ENCODE measurements at places on chromosomes 1 and 21. TPM values are rescaled to one million over a fixed set of nuclear protein-coding genes. Genes with fewer than 3 reads are reported as not detected.

GRCh38 chr21:42083361-42083690, 12.2 kb downstream of the UMODL1 start:
- H3K4me3 ChIP-seq, result no peak overlapping the region
- no peak overlapping the region for H3K27ac ChIP-seq
- H3K27me3 ChIP-seq, result peaks cover 15% of the 10 kb centered on the region
- H3K36me3 ChIP-seq, result no peaks in the 10 kb centered on the region

DNA sequence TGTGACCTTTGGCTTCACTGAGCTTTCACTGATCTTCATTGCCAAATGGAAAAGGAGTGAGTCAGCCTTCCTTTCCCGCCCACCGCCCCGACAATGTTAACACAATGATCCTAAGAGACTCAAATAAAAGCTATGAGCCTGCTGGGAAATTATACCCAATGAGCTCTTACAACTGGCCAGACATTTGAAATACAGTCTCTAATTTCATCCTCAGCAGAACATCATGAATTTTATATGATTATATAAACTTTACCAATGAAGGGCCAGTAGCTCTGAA, 252.5 kb downstream of the SIPA1L2 start:
- H3K4me3 ChIP-seq, result no peak overlapping the region
- H3K27ac ChIP-seq, result no peak overlapping the region
- no peak for DNase-seq
- no peaks in the 10 kb centered on the region for H3K36me3 ChIP-seq

GRCh38 chr1:116434849-116435248, 61.8 kb downstream of the ATP1A1 start:
- DNase-seq, result no peak
- H3K27me3 ChIP-seq, result no peaks in the 10 kb centered on the region
- H3K36me3 ChIP-seq, result no peaks in the 10 kb centered on the region
- H3K4me1 ChIP-seq, result peaks cover 38% of the 10 kb centered on the region

Gene SYT11
- 1.0 TPM for total RNA-seq

DNA sequence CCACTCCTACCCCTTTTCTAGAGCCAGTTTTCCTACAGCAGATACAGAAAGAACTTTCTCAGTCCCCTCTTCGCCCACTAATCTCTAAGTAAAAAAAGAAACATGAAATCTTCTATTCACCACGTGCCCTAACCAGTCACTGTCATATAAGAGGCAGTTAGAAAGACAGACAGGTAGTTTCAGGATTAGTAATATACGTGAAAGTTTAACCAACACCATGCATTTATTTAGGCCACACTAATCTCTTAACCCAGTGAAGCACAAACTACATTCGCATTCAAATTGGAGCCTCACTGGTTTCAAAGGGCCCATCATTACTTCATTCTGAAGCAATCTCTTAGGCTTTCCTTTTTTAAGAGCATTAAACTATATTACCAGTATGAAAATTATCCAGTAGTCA, 10.1 kb downstream of the GPATCH2 start:
- DNase-seq, result no peak
- no peak overlapping the region for H3K4me3 ChIP-seq
- no peaks in the 10 kb centered on the region for H3K27me3 ChIP-seq
- H3K27ac ChIP-seq, result no peak overlapping the region
- peaks cover 10% of the 10 kb centered on the region for H3K4me1 ChIP-seq

DNA sequence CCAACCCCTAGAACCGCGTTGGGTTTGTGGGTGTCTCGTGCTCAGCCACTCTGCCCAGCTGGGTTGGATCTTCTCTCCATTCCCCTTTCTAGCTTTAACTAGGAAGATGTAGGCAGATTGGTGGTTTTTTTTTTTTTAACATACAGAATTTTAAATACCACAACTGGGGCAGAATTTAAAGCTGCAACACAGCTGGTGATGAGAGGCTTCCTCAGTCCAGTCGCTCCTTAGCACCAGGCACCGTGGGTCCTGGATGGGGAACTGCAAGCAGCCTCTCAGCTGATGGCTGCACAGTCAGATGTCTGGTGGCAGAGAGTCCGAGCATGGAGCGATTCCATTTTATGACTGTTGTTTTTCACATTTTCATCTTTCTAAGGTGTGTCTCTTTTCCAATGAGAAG, 18.7 kb downstream of the TFF3 start:
- H3K4me1 ChIP-seq, result no peaks in the 10 kb centered on the region
- H3K27me3 ChIP-seq, result peaks cover 9% of the 10 kb centered on the region
- DNase-seq, result no peak
- no peak overlapping the region for H3K27ac ChIP-seq
- no peak overlapping the region for H3K4me3 ChIP-seq

Gene AMY2B
- 9.4 TPM for total RNA-seq

- H3K27me3 ChIP-seq, result no peaks in the 10 kb centered on the region
- DNase-seq, result no peak
- H3K27ac ChIP-seq, result no peak overlapping the region
- no peak overlapping the region for H3K4me3 ChIP-seq
- H3K36me3 ChIP-seq, result no peaks in the 10 kb centered on the region
These were observed 88.1 kb upstream of the CACYBP start for GRCh38 chr1:174911606-174912005.

GRCh38 chr1:77281491-77282186, at the start of gene AK5:
TSS of gene AK5 (plus strand) at chr1:77282019. CDS start at chr1:77282314, 295 bp downstream.
- H3K4me1 ChIP-seq, result no peaks in the 10 kb centered on the region
- H3K4me3 ChIP-seq, result peak within 1 kb of the TSS; percentile 62
- peaks cover 30% of the 10 kb centered on the region for H3K27me3 ChIP-seq
- H3K27ac ChIP-seq, result no peak within 1 kb of the TSS

DNA sequence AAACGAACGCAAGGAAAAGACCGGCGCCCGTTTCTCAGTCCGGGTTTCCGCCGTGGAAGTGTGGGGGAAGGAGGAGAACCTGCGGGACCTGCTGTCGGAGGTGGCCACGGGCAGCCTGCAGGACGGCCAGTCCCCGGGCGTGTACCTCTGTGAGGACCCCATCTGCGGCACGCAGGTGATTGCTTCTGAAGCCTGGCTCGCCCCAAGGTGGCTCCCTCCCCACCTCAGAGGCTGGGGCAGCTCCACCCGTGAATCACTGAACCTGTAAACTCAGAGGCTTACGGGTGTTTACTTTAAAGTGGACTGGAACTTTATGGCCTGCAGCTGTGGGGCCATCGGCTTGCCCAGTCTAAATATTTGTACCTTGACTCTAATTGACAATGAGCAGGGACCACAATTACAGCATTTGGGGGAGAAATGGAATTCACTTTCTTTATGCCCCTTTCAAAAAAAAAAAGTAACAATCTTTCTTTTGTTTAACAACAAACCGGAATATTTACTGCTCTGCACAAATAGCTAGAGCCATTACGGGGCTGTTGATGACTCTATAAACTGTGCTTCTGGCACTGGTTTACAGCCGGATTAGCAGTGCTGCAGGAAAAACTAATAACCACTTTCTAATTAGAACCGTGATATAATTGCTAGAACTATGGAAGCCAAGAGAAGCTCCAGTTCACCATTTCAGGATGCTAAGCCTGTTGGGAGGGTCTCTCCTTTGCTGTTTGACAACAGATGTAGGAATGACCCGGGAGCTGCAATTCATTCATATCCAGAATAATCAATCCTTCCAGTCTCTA, 454.8 kb downstream of the KIF26B start:
- no peaks in the 10 kb centered on the region for H3K36me3 ChIP-seq
- H3K27me3 ChIP-seq, result no peaks in the 10 kb centered on the region
- no peak overlapping the region for H3K27ac ChIP-seq
- H3K4me3 ChIP-seq, result no peak overlapping the region
- DNase-seq, result no peak
- no peaks in the 10 kb centered on the region for H3K4me1 ChIP-seq

Gene LHX8
- not detected for total RNA-seq

DNA sequence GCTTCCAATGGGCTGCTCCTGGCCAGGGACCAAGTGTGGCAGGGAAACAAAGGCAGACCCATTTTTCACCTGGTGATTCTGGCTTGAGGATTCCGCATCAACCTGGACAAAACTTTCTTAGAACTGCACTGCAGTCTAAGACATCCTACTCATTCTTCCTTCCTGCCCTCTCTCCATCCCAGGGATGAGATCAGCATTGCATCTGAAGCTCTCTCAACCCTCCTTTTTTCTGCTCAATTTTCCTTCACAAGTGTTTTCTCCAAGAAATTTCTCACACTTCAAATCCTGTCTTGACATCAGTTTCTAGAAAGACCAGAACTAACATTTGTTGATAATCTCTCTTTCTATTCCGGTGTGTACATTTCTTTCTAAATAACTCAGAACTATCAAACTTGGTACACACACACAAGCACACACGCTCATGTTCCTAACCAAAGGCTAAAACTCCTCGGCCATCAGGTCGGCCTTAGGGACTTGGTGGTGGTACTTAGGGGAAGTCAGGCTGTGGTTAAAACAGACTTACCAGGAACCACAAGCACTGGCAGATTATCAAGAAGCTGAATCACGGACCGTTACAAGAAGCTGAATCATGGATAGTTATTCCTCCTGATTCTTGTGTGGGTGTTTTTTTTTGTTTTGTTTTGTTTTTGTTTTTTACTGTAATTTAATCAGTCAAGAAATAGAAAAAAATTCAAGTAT, 21.0 kb upstream of the CXADR start:
- H3K4me3 ChIP-seq, result no peak overlapping the region
- H3K4me1 ChIP-seq, result peaks cover 12% of the 10 kb centered on the region
- peak; percentile 18 for DNase-seq
- no peaks in the 10 kb centered on the region for H3K27me3 ChIP-seq
- H3K27ac ChIP-seq, result peak overlapping the region; percentile 6

DNA sequence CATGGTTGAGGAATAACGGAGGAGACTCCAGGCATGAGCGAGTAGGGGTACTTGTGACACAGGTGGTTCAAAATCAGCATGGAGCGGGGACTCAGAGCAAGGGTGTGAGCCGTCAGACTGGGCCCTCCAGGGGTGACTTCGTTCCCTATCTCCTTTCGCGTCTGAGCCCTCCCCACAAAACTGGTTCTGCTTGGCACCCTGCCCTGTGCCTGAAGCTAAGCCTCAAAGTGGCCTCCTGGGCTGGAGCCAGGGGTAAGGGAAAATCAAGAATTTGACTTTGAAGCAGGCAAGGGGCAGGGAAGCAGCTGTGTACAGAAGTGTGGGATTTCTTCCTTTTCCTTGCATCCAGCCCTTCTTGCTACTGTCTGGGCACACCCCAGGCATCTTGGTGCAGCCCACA, 331.5 kb upstream of the AJAP1 start:
- H3K36me3 ChIP-seq, result no peaks in the 10 kb centered on the region
- no peaks in the 10 kb centered on the region for H3K4me1 ChIP-seq
- DNase-seq, result no peak
- H3K27me3 ChIP-seq, result no peaks in the 10 kb centered on the region
- H3K27ac ChIP-seq, result no peak overlapping the region
- no peak overlapping the region for H3K4me3 ChIP-seq

Gene KCNE2
- total RNA-seq, result not detected

GRCh38 chr1:48686159-48686558, 90.5 kb downstream of the BEND5 start:
- H3K36me3 ChIP-seq, result no peaks in the 10 kb centered on the region
- DNase-seq, result no peak
- H3K27ac ChIP-seq, result no peak overlapping the region

Gene DYNLT5
- total RNA-seq, result not detected
